ENCODE measurements at places on chromosomes 1 and 21.

GRCh38 chr1:15352128-15352957 is 57.3 kb upstream of the EFHD2 start:
- no peak for DNase-seq

DNA sequence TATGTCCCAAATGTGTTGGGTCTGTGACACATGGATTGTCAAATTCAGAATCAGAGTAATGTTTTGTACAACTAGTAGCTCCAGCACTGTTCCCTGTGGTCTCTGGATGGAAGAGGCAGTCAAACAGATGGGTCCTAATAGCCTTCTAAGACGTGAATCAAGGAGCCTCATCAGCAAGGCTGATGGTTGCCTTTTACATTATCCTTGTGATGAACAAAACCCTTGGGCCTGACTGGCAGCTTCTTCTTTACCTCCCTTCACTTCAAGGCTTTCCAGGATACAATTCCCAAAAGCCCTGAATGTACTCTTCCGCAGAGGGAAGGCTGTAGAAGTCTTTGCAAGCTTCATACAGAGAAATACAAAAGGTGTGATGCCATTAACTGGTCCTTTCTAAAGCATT is 633.3 kb downstream of the USP25 start:
- no peak for DNase-seq

GRCh38 chr1:89910780-89911179 is 84.1 kb upstream of the ZNF326 start:
- no peak for DNase-seq

DNA sequence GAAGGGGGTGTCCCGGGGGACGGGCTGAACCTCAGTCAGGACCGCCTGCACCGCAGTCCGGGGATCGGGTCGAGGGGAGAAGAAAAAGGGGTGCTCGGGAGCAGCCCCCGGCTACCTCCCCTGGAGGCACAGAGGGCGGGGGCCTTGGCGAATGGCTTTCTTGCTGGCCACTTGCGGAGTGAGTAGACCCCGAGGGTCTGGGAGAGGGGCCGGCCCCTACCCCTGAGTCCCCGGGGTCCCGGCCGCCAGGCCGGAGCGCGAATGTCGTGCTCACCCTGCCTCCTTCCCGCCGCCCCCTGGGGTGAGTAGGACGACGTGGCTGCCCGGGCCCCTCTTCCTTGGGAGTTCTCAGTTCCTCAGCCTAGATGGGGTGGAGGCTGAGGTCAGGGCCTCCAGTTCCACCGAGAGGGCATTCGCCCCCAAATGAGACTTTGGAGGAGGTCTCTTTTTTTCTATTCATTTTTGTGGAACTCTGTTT is 113.0 kb downstream of the OSBPL9 start:
- DNase-seq: no peak

DNA sequence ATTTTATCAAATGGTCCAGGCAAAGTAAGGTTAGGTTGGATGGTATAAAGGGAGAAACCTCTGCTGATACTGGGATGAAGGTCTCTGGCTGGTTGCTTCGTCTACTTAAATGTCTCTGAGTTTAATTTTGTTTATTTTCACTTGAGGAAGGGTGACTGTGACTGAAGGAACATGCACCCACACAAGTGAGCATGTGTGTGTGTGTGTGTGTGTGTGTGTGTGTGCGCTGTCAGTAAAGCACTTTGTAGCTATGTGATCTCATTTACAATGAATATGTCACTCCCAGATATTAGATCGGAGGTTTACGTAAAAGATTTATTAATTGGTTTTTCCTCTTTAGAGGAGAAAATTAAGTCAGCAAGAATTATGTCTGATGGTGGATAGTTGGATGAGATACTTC is 4.4 kb downstream of the FOXD2 start:
- DNase-seq: no peak
